ENCODE measurements at places on chromosomes 1 and 21. TPM values are rescaled to one million over a fixed set of nuclear protein-coding genes. Genes with fewer than 3 reads are reported as not detected.
A peak's percentile ranks its signal among the peaks of the same experiment; 100 is the strongest.

DNA sequence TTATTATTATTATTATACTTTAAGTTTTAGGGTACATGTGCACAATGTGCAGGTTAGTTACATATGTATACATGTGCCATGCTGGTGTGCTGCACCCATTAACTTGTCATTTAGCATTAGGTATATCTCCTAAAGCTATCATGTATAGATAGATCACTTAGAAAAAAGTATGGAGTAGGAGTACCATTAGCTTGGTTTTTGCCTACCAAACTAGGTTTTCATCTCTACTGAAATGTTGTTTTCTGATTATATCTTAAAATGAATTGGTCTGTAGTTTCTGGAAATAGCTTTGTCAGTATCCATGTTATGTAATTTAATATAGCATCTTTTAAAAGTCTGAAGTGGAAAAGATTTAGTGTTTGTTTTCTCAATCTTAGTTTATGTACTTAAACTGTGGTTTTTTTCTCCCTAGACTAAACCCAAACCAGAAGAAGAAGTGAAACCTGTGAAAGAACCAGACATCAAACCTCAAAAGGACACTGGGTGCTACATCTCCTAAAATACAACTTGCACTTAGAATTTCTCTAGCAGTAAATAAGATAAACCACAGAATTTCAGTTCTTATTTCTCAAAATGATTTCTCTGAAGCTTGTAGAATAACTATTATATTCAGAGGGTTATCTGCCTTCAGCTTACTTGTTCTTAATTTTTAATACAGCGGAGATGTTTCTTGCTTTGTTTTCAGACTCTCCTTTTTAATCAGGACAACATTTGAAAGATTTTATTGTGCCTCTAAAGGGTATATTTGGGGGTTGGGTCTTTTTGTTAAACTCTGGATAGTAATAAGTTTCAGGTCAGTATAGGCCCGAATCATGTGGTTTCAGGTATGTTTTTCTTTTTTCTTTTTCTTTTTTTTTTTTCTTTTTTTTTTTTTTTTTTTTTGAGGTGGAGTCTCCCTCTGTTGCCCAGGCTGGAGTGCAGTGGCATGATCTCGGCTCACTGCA, 4.5 kb upstream of the FAM177B start:
- no peak overlapping the region for H3K27ac ChIP-seq
- no peak overlapping the region for H3K4me3 ChIP-seq
- peaks cover 55% of the 10 kb centered on the region for H3K36me3 ChIP-seq
- no peak for DNase-seq
- no peaks in the 10 kb centered on the region for H3K4me1 ChIP-seq

DNA sequence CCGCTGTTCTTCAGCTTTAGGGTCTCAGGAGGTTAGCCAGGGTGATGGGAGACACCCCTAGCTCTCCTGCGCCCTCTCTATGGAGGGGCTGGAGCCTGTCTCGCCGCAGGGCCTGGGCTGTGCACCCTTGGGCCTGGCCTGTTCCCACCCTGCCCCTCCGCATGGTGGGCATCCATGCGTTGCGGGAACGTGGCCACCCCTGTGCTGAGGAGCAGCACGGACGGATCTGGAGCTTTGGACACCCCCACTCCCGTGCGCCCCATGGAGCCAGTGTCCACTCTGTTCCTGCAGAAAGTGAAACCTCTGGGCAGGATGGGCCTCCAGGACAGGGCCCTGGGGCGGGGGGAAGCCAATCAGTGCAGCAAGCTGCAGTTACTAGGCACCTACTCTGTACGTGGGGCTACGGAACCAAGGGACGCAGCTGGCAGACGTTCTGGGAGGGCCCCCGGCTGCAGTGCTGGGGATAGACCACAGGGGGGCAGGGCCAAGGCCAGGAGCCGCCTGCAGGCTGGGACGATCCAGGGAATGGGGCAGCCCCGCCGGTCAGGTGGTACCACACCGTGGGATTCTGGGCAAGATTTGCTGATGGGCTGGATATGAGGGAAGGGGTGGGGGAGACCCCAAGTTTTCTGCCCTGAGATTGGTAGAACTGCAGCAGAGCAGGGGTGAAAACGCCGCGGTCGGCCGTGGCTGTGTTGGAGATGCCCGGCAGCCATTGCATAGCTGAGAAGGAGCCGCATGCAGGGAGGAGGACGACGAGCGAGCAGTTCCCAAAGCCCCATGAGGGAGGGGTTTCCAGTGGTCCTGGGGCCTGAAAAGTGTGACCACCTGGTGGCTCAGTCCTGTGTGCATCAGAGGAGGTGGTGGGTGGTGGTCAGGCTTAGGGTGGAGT, 43.3 kb downstream of the TP73 start:
- no peak for DNase-seq
- H3K4me1 ChIP-seq: no peaks in the 10 kb centered on the region
- H3K4me3 ChIP-seq: no peak overlapping the region
- no peak overlapping the region for H3K27ac ChIP-seq

DNA sequence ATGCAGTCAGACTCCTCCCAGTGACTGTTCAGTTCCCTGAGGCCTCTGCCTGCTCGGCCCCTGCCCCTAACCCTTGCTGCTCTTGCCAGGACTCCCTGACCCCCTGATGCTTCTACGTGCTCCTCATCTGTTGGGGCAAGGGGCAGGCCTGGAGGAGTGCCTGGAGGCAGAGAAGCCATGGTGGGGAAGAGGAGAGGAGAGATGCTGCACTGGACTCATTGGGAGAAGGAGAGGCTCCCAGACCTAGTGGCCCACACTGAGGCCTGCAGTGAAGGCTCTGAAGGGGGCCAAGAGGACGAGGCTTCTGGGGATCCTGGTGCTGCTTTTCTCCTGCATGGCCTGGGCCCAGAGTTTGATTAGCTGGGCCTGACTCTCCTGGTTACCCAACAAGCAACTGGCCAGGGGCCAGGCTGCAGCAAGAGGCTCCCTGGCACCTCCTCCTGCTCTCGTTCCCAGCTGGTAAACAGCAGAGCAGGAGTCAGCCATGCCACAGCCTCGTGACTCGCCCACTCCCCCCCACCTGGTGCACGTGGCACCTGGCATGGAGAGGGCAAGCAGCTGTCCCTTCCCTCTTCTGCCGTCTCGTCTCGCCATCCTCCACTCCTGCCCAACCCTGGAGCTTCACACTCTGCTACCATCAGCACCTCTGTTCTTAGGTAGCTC, 847 bp upstream of the RORC start:
- H3K27me3 ChIP-seq: no peaks in the 10 kb centered on the region
- peaks cover 17% of the 10 kb centered on the region for H3K4me1 ChIP-seq
- no peak overlapping the region for H3K27ac ChIP-seq

DNA sequence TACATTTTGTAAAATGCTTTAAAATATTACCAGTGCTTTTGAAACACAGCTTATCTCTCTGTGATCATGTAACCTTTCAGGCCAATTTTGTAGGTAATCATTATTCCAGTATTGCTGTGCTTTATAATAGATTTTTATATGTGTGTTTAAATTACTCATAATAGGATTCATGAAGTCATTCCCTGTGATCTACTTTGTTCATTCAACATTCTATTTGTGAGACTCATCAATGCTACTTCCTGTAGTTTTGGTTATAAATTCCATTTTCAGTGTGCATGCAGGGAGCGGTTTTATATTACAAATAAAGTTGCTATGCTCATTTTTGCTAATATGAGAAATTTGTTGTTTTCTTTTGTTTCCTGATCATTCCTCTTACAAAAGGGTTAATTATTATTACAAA, 4.1 kb upstream of the OR2M5 start:
- H3K27me3 ChIP-seq: no peaks in the 10 kb centered on the region
- no peaks in the 10 kb centered on the region for H3K36me3 ChIP-seq
- DNase-seq: no peak
- no peaks in the 10 kb centered on the region for H3K4me1 ChIP-seq
- no peak overlapping the region for H3K27ac ChIP-seq

- no peaks in the 10 kb centered on the region for H3K27me3 ChIP-seq
- DNase-seq: no peak
- H3K27ac ChIP-seq: no peak overlapping the region
- H3K4me3 ChIP-seq: no peak overlapping the region
- H3K36me3 ChIP-seq: no peaks in the 10 kb centered on the region
Observed at GRCh38 chr21:40512590-40512989, 334.4 kb downstream of the DSCAM start.

GRCh38 chr1:3174487-3175247, 105.7 kb downstream of the PRDM16 start:
- H3K36me3 ChIP-seq: no peaks in the 10 kb centered on the region
- H3K4me1 ChIP-seq: no peaks in the 10 kb centered on the region

DNA sequence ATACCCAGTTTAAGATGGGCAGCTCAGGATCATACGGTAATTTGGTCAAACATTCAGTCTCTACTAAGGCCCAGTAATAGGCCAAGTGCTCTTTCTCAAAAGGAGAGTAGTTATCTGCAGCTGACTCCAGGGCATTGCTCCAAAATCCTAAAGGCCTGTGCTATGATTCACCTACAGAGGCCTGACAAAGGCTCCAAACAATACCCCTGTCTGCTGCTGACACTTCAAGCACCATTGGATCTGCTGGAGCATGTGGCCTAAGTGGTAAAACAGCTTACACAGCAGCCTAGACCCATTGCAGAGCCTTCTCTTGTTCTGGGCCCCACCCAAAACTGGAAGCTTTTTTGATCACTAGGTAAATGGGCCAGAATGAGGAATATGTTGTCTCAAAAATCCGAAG, 22.8 kb downstream of the SLAMF7 start:
- H3K27ac ChIP-seq: no peak overlapping the region
- no peaks in the 10 kb centered on the region for H3K4me1 ChIP-seq
- no peaks in the 10 kb centered on the region for H3K36me3 ChIP-seq
- H3K4me3 ChIP-seq: no peak overlapping the region

- peak overlapping the region; percentile 76 for H3K4me3 ChIP-seq
- H3K27ac ChIP-seq: no peak overlapping the region
- H3K4me1 ChIP-seq: peaks cover 15% of the 10 kb centered on the region
- H3K27me3 ChIP-seq: no peaks in the 10 kb centered on the region
Observed at GRCh38 chr1:151540982-151541377, 871 bp downstream of the TUFT1 start.

DNA sequence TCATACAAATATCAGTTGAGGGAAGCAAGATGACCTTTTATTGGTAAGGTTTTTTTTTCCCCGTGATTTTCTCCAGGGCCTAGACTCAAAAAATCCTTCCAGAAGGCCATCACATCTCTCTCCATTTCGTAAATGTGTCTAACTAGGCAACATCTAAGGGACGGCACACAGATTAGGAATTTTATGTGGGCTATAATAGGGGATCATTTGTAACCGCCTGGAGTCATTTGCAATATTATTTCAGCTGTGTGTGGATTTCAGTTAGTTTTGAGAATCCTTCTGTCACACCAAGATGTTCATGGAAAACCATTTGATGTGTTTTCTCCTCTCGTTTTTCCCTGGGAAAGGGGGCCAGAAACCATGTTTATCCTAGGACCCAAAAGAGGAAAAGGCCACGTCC, 63.1 kb downstream of the ATP5PO start:
- no peak overlapping the region for H3K4me3 ChIP-seq
- no peaks in the 10 kb centered on the region for H3K27me3 ChIP-seq
- no peaks in the 10 kb centered on the region for H3K36me3 ChIP-seq
- H3K4me1 ChIP-seq: peaks cover 14% of the 10 kb centered on the region
- no peak overlapping the region for H3K27ac ChIP-seq

DNA sequence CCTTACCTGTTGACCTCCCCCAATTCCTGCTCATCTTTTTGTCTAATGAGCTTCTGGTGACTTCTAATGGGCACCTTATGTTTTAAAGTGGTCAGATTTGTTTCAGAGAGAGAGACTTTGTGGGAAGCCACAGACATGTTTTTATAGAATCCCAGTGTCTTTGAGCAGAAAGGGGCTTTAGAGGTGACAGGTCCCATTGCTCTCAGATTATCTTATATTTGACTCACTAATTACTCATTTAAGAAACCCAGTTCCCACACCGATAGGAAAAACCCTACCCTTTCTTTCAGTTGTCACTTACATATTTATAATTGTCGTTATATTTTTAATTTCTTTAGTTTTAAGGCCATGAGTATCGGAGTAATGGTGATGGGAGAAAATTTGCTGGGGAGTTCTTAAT, 215.5 kb downstream of the CAMTA1 start:
- H3K36me3 ChIP-seq: no peaks in the 10 kb centered on the region
- DNase-seq: no peak
- H3K27ac ChIP-seq: no peak overlapping the region
- peaks cover 7% of the 10 kb centered on the region for H3K4me1 ChIP-seq

GRCh38 chr1:32818804-32819541, 1.5 kb downstream of the S100PBP start:
- H3K4me1 ChIP-seq: peaks cover 28% of the 10 kb centered on the region
- no peaks in the 10 kb centered on the region for H3K27me3 ChIP-seq
- H3K36me3 ChIP-seq: no peaks in the 10 kb centered on the region
- DNase-seq: no peak
- peak overlapping the region; percentile 94 for H3K4me3 ChIP-seq

GRCh38 chr1:2425892-2426291, 13.5 kb upstream of the PEX10 start:
- no peaks in the 10 kb centered on the region for H3K36me3 ChIP-seq
- no peak overlapping the region for H3K27ac ChIP-seq
- H3K4me3 ChIP-seq: no peak overlapping the region
- DNase-seq: no peak

- no peak overlapping the region for H3K27ac ChIP-seq
- H3K36me3 ChIP-seq: no peaks in the 10 kb centered on the region
- H3K4me3 ChIP-seq: no peak overlapping the region
- DNase-seq: no peak
Observed at GRCh38 chr1:4033129-4033676, 133.1 kb upstream of the C1orf174 start.

DNA sequence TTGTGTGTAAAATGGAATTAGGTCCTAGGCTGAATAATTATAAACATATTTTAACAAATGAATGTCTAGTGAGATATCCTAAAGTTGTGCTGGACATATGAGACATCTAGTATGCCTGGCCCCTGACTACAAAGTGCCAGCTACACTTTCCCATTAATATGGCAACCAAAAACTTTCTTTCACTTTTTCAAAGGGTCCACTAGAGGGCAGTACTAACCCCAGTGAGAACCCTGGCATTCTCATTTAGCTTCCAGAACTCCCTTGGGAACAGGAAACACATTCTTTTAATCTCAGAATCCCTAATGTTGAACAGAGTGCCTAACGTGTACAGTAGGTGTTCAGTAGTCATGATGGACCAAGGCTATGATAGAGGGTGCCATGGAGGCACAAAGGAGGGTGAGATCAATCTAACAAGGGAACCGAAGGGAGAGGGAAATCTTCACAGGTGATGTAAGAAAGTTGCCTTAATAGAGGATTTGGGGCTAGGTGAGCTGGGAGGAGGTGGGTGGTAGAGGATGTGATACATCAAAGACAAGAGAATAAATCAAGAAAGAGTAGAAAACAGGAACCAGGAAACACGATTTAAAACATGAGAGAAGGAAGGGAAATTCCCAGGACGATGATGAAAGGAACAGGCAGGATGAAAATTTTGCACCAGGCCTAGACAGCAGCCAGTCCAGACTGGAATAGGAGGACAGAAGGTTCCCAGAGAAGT, 41.6 kb downstream of the NSL1 start:
- peak; percentile 44 for DNase-seq
- no peak overlapping the region for H3K4me3 ChIP-seq
- no peaks in the 10 kb centered on the region for H3K36me3 ChIP-seq
- no peak overlapping the region for H3K27ac ChIP-seq
- no peaks in the 10 kb centered on the region for H3K4me1 ChIP-seq

Gene PEAR1
- 10.8 TPM for total RNA-seq

Gene NPHS2
- total RNA-seq: not detected

Gene GNB1
- total RNA-seq: 371 TPM

Gene CCDC27
- not detected for total RNA-seq

Gene RNU1-3
- 1,685 TPM for total RNA-seq

Gene C8A
- total RNA-seq: 0.10 TPM

Gene SMCP
- total RNA-seq: not detected

Gene ZNF697
- 5.9 TPM for total RNA-seq

Gene C2CD4D
- 0.17 TPM for total RNA-seq

Gene C8B
- total RNA-seq: 0.10 TPM

Data from HCT116 (cell line).